CD4-positive, alpha-beta memory T cell (primary cell): ENCODE measurements at places on chromosomes 2 and 18. TPM values are rescaled to one million over a fixed set of nuclear protein-coding genes. Genes with fewer than 3 reads are reported as not detected.

- no peak for DNase-seq
Measured at GRCh38 chr2:209629597-209629996, 142.0 kb upstream of the UNC80 start.

- DNase-seq = no peak
Measured at GRCh38 chr2:181231151-181231550, 226.0 kb upstream of the ITGA4 start.

GRCh38 chr18:68707646-68708045 is 7.3 kb downstream of the TMX3 start:
- no peak for DNase-seq

- no peak for DNase-seq
Measured at GRCh38 chr18:26640541-26640940, 92.2 kb upstream of the KCTD1 start.

DNA sequence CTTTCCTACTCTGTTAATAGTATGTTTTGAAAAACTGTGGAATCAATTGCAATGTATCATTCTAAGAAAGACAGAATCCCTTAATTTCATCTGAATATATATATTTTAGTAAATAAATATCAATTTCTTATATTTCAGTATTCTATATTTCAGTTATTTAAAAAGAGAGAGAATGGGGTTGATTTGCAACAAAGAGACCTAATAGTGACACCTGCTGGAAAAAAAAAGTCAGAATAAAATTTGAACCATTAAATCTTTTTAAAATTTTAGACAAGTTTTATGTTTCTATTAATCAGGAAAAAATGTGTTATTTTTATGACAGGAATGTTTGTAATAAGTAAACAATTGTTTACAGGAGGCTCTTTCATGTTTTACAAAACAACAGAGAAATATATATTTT is 20.7 kb upstream of the CCNT2 start:
- DNase-seq = peak; percentile 8

DNA sequence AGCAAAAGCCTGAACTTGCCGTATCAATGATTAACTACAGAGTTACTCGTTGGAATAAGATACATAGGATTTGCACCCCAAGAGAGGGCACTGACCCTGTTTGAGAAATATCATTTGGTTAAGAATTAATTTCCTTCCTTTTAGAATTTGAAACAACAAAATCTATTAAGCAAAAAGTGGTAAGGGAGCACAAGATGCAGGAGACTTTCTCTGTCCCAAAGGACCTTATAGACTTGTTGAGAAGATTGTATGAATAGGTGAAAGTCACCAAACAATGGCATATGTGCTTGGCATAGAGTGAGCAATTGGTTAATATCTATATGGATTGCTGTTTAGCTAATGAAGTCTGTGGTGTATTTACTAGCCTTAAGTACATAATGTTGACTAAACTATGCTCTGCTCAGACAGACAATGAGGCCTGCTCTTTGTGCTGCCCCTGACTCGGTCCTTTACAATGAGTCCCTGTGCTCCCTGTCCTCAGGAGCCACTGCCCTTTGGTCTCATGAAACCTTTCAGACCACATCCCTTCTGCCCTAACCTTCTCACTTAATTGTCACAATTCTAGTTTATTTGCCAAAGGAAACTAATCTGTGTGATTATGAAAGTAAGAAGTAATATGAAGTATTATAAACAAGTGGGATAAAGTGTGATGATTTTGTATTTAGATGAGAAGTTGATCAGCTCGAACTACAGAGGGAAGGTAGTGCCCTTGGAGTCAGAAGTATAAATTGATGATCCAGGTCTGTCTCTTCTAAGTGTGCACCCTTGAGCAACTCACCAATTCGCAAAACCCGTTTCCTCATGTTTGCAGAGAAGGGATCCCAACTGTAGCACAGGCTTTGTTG is 21.2 kb upstream of the HNMT start:
- no peak for DNase-seq

DNA sequence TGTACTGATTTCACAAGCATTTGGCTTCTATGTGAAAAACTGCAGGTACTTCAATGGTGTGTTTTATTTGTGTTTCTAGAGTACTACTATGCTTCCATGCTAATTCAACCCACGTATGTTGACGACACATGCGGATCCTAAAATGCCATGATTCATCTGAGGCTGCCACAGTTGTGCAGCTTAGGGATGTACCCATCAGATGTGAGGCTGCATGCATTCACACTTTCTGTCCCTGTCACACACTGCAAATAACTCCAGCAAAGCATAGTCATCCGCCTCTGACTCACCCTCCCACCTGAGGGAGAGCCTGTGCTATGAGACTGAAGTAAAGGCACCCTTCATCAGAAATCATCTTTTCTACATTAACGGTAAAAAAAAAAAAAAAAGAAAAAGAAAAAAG is 22.1 kb upstream of the SERTAD2 start:
- DNase-seq = no peak

- no peak for DNase-seq
Measured at GRCh38 chr2:226295681-226296080, 503.9 kb downstream of the IRS1 start.

DNA sequence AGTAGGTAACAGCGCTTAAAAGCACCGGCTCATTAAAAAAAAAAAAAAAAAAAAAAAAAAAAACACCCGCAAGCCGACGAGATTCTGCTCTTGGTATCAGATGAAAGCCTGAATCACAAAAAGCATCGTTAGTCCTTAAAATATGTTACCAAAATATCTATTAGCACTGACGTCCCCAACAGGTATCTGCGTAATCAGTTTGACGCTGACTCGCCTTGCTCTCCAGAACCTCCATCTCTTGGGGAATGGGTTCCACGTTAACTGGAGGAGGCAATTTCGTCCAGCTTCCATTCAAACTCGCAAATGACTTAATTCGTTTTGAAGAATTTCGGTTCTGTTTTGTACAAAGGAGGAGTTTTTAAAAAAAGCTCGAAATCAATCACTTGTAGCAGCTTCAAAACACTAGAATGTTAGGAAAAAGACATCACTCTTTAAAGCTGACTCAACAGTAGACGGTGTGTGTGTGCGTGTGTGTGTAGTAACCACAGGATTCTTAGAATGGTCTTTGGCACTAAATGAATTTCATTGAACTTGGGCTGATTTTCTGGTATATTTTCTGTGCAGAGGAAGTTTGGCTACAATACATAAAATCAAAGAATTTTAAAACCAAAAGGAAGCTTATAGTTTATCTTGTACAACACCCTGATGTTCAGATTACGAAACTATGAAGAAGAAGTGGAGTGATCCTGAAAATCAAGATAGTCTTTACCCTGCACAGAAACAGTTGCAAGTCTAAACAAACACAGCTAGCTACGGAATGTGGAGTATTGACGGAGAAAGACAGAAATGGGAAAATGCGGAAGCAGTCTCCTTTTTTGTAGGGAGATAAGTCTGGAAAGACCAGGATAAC is 1.1 kb upstream of the PGAP1 start:
- peak; percentile 78 for DNase-seq

DNA sequence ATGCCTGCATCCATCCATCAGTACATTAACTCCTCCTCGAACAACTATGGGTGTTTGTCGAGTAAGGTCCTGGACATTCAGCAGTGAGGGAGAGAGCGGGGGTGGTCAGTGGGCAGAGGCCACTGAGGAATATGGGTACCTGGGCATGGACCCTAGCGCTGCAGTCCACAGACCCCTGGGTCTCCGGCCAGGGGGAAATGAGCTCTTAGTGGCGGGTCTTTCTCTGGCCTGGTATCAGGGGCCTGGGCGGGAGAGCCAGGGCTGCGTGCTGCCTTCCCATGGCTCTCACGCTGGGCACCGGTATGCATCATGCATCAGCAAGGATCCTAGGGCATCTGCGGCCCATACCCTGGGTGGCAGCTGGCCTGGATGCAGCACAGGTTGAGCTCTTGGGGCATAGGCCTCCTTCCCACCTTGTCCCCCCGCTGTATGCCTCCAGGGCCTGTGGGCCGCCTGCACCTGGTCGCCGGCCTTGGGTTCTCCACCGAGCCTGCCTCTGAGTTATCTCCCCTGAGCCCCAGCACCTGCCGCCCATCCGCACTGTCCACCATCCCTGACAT is 1.3 kb upstream of the MOCOS start:
- DNase-seq = no peak

DNA sequence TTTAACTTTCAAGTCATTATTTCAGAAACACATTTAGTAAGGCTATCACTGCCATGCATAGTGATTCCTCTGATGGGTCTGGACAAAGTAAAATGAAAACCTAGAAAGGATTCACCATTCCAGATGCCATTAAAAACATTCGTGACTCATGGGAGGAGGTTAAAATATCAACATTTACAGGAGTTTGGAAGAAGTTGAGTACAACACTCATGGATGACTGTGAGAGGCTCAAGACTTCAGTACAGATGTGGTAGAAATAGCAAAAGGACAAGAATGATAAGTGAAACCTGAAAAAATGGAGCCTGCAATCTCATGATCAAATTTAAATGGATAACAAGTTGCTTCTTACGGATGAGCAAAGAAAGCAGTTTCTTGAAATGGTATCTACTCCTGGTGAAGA is 5.8 kb upstream of the TWSG1 start:
- DNase-seq = no peak

GRCh38 chr2:45743531-45744396 is 92.3 kb downstream of the PRKCE start:
- no peak for DNase-seq

GRCh38 chr2:238710787-238711186 is 137.1 kb upstream of the TWIST2 start:
- DNase-seq = no peak

DNA sequence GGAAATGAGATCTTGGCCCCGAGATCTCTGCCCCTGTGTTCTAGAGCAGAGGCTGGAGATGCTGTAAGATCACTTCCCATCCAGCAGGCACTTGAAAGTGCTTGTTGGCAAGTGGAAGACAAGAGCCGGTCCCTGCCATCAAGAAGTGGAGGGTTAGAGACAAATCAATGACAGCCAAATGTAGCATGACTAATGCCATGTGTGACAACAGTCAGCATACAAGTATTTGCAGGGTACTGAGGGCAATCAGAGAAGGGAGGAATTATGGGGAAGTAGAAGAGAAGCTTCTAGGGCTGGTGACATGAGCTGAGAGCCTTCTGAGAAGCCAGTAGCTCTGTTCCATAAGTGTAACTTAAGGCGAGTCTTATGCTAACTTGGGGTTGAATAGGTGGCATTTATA is 58.6 kb downstream of the TMEM17 start:
- no peak for DNase-seq

GRCh38 chr2:96906729-96907114 is 36.8 kb upstream of the SEMA4C start:
- no peak for DNase-seq

GRCh38 chr2:224723586-224724217 is 7.5 kb upstream of the CCDC195 start:
- no peak for DNase-seq

DNA sequence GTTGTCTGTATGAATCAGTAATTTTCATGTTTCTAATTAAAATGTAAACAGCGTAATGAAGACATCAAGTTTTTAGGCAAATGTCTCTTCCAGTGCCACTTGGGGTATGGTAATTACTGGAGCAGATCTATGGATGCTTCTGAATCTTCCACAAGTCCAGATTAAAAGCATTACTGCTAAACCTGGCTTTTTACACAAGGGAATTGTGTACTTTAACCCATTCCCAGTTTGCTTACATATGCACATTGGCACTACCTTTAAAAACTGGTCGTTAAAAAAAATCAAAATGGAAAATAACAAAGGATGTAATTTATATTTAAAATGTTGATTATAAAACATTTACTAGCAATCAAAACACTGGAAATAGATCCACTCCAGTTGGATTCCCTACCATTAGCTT is 19.7 kb downstream of the FIGN start:
- DNase-seq = no peak

DNA sequence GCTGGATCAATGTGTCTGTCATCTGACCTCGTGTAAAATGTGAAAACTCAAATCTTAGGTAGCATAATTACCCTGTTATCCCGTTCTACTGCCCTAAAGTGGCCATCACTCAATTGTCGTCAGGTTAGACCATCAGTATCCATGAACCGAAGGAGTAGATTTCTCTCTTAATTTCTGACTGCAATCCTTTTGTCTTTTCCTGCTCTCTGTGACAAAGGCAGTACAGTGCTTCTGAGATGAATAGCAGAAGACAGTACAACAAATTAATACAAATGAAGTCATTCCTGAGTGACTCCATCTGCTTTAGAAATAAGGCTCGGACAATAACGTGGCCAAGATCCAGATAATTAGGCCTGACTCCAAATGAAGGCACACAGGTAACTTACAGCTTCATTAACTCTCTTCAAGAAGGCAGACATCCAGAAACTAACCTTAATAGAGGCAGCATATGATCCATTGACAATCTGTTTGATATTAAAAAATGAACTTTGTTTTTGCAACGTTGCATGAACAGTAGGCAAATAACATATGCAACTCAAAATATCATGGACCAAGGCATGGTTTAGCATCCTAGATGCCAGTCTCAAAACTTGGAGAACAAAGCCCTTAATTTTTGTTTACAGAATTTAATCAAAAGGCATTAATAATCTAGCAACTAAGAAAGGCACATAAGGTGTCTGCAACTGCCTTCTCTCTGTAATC is 96.7 kb upstream of the CDH20 start:
- no peak for DNase-seq

DNA sequence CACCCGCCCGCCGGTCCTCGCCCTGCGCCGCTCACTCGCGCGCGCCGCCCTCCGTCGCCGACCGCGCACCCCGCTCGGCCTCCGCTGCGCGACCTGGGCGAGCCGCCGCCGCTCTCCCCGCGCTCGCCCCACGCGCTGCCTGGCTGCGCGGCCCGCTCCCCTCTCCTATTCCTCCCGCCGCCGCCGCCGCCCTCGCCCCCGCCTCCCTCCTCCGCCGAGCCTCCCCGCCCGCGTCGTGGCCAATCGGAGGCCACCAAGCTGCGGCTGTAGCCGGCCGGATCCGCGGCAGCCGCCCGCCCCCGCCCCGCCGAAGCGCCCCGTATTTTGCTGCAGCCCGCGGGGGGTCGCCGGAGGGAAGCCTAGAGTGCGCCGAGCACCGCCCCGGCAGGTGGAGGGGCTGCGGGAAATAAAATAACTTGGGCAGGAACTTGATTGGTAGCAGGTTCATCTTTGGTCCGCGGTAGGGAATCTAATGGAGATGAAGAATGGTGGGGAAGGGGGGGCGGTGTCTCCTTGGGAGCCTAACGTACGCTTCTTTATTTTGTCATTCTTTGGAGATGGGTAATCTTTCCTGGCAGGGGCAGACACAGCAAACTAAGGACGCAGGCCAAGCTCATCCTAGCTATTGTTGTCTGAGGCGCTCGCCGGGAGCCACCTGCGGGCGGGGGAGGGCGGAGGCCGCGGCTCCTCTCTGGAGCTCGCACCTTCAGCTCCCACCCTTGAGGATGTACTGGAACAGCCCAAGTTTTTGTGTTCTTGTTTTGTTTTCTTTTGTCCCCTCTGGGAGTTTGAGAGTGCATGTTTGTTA is 1.1 kb upstream of the CDH2 start:
- DNase-seq = no peak

- DNase-seq = no peak
Measured at GRCh38 chr2:236173729-236174607, 5.8 kb upstream of the GBX2 start.

The MRPL53 gene
- total RNA-seq = 82.3 TPM

The GKN1 gene
- not detected for total RNA-seq

The SPOPL gene
- 18.6 TPM for total RNA-seq

The NIF3L1 gene
- total RNA-seq = 30.3 TPM

The POTEE gene
- 0.11 TPM for total RNA-seq
